ENCODE measurements at places on chromosomes 1 and 21.

GRCh38 chr21:43600642-43601402, 58.5 kb downstream of the HSF2BP start:
- DNase-seq = no peak

GRCh38 chr1:11178021-11179015, 10.8 kb upstream of the ANGPTL7 start:
- no peak for DNase-seq

DNA sequence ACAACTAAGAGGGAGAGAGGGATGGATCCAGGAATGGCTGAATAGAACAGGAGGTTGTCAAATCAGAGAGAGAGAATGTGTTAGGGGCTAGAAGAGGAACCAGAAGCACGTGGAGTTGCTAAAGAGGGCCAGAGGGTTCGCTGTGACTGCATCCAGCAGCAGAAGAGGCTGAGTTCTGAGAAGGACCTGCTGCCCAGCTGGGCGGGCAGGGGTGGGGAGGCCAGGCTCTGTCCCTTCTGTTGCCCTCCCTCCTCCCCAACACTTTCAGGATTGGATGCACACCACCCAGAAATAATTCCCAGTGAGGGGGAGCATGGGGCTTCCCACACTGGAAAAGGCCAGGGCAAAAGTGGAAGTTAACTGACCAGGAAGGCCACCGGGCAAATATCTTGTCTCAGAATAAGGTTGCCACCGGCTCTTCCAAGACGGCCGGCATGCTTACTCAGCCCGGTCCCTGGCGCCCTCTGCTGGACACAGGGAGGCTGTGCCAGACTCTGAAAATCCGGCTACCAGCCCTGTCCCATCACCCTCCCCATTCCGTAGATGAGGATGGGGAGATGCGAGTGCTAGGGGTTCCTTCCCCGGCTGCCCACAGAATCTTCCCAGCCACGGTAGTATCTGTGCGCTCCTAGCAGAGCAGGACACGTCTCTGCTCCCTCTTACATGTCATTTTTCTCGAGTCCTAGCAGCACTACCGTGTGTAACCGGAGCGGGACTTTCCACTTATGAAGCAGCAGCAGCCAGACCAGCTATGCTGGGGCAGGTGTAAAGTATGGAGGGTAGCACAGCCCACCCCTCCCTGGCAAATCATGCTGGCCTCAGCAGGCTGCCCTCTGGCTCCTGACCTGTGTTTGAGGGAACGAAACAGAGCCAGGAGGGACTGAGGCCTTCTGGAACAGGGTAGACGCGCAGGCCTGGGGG, 46.8 kb upstream of the A3GALT2 start:
- DNase-seq = peak; percentile 91

DNA sequence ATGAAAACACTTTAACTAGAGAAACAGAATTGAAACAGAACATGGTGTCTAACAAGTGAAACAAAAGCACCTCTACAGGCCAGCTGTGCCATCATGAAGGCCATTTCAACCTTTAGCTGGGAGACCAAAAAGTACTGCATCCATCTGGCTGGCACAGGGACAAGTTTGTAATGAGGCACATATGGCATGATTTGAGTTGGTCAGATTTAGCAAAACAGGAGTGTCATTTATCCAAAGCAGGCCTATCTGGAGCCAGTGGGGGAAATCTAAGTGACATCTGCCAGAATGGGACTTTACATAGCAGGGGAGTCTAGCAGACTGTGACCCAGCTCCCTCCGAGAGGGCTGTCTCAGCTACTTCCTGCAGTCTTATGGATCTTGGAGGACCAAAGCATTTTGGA, 51.9 kb downstream of the DNTTIP2 start:
- no peak for DNase-seq
